Stimulated activated CD4-positive, alpha-beta T cell treated with anti-CD3 and anti-CD28 coated beads, Interleukin-4, amount 100 ng/mL, for 1 hour (primary cell): ENCODE measurements at places on chromosomes 6 and 20.

- DNase-seq, result peak; percentile 65
These were observed 124.5 kb downstream of the MRPL14 start for GRCh38 chr6:44002593-44003344.

- no peak for DNase-seq
These were observed 73.8 kb upstream of the CCN6 start for GRCh38 chr6:111980143-111980542.

DNA sequence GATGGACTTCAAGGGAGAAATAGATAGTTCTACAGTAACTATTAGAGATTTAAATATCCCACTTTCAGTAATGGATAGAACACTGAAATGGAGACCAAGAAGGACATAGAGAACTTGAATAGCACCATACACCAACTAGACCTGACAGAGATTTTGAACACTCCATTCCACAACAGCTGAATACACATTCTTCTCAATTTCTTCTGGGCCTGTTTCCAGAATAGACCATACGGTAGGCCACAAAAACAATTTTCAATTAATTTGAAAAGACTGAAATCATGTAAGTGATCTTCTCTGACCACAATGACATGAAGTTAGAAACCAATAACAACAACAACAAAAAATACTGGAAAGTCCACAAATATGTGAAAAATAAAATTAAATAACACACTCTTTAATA lies 979.1 kb upstream of the FLRT3 start:
- DNase-seq, result no peak

DNA sequence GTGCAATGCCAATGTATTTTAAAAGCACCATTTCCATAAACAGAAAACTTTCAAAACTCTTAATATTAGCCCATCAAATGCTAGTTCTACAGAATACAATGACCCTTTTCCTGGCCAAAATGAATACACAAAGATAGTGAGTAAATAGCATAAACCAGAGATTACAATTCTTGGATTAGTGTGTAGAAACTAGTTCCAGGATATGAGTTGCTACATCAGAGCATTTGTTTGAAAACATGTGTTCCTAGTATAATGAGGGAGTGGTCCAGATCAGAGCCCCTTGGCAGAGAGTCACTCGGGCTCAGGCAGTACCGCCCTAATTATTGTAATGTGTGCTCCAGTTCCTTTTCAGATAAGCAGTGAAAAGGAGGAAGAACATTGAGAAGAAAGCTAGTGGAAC lies 63.7 kb upstream of the COL21A1 start:
- no peak for DNase-seq

- DNase-seq, result no peak
These were observed 41.2 kb downstream of the TMEM14A start for GRCh38 chr6:52712136-52712535.

GRCh38 chr6:34497411-34497810 lies 31.5 kb downstream of the PACSIN1 start:
- no peak for DNase-seq

GRCh38 chr20:59222253-59223181 lies 58.9 kb downstream of the ZNF831 start:
- peak; percentile 87 for DNase-seq

GRCh38 chr20:22775671-22776139 lies 191.3 kb upstream of the FOXA2 start:
- DNase-seq, result no peak

DNA sequence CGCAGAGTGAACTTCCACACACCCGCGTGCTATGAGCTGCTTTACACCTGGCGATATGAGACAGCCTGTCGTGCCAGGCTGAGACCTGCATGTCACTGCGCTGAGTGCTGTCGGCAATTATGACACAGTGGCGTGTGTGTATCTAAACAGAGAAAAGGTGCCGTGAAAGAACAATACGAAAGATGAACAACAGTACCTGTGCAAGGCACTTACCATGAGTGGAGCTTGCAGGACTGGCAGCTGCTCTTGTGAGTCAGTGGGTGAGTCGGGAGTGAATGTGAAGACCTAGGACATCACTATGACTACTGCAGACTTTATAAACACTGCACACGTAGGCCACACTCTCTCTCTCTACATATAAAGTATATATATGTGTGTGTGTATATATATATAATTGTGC lies 68.5 kb upstream of the DUSP22 start:
- DNase-seq, result peak; percentile 37

DNA sequence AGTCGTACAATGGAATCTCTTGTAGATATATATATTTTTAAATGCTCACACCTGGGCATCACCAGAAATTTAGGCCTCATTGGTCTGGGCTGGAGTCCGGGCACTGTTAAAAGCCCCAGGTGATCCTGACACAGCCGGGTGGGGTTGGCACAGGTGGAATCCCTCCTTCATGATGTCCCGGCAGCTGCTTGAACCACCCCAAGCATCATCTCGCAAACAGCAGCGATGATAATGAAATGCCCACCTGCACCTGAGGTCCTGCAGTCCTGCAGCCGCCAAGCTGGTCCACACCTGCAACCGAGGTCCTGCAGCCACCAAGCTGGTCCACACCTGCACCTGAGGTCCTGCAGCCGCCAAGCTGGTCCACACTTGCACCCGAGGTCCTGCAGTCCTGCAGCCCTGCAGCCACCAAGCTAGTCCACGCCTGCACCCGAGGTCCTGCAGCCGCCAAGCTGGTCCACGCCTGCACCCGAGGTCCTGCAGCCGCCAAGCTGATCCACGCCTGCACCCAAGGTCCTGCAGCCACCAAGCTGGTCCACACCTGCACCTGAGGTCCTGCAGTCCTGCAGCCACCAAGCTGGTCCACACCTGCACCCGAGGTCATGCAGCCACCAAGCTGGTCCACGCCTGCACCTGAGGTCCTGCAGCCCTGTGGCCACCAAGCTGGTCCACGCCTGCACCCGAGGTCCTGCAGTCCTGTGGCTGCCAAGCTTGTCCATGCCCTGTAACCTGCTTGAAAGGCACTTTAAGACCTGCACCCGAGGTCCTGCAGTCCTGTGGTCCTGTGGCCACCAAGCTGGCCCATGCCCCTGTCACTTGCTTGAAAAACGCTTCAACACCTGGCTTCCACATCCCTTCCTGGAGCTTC lies 261.2 kb downstream of the DLL1 start:
- DNase-seq, result no peak

DNA sequence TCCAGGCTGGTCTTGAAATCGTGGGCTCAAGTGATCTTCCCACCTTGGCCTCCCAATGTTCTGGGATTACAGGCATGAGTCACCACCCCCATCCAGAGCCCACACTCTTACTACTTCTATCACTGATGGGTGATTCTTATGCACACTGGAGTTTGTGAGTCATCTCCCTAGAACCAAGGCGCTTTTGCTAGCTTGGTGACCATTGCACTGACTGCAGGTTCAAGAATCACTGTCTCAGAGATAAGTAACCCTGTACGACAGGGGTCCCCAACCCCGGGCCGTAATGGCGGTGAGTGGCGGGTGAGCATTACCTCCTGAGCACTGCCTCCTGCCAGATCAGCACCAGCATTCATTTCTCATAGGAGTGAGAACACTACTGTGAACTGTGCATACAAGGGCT lies 118.8 kb downstream of the MAP3K7 start:
- DNase-seq, result no peak

GRCh38 chr20:33463332-33464101 lies 20.0 kb upstream of the SNTA1 start:
- no peak for DNase-seq

DNA sequence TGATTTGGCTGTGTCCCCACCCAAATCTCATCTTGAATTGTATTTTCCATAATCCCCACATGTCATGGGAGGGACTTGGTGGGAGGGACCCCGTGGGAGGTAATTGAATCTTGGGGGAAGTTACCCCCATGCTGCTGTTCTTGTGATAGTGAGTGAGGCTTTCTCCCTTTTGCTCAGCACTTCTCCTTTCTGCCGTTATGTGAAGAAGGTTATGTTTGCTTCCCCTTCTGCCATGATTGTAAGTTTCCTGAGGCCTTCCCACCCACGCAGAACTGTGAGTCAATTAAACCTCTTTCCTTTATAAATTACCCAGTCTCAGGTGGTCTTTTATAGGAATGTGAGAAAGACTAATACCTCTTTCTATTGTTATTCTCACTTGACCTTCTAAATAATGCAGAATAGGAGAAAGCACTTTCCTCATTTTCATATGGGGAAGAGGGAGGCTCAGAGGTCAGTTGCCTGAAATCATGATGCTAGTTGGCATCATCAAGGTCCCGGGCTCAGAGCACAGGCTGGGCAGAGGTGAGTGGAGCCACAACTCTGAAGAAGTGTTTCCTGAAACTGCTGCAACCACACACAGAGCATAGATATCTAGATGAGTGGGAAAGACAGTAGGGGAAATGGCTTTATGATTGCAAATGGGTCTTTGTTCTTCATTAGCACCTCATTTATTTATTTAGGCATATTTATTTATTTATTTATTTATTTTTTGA lies 191.0 kb downstream of the QKI start:
- DNase-seq, result no peak

GRCh38 chr20:17721802-17722486 lies 22.2 kb downstream of the BANF2 start:
- DNase-seq, result no peak

- DNase-seq, result no peak
These were observed 501 bp downstream of the SIRPB2 start for GRCh38 chr20:1490643-1491195.

DNA sequence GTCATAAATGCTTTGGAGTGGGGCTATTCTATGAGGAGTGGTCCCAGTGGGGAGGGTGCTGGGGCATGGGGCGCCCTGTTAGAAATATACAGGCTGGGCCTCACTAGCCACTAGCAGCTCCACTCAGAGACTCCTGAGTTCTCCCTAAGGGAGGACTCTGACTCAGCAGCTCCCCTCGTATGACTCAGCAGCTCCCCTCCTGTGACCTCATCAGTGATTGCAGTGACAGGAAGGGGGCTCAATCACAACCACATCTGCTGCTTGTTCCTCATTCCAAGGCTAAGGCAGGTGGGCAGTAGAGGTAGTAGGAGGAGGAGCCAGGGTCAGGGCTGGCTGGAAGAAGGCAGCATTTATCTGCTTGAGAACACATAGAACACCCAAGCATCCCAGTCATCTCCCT lies 73.7 kb downstream of the PRND start:
- DNase-seq, result peak; percentile 32

DNA sequence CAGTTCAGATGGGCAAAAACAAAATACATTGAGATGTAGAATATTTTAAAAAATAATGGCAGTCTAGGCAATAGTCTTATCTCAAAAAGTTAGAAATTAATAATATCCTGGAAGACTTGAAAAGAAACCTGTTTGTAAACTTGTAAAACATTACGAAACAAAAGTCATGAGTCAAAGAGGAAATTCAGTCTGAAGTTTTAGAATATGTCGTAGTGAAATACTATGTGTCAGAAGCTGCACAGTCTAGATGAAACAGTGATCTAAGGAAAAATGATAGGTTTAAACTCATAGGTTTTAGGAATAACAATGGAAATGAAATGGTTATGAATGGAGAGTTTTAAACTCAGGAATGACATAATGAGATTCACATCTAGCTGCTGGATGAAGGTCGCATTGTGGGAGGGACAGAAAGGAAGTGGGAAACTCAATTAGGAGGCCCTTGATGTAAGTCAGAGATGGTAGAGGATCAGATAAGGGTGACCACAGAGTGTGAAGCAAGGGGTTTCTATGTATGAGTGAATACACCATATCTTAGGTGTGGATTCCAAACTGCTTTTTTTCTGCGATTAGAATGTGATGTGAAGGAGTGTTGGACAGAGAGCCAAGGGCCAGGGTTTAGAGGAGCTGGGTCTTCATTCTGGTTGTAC lies 2.8 kb downstream of the SNRPB2 start:
- no peak for DNase-seq

- DNase-seq, result no peak
These were observed 125.1 kb upstream of the SGK1 start for GRCh38 chr6:134443009-134443408.

- DNase-seq, result peak; percentile 12
These were observed 38.7 kb downstream of the NCR2 start for GRCh38 chr6:41373919-41374617.

DNA sequence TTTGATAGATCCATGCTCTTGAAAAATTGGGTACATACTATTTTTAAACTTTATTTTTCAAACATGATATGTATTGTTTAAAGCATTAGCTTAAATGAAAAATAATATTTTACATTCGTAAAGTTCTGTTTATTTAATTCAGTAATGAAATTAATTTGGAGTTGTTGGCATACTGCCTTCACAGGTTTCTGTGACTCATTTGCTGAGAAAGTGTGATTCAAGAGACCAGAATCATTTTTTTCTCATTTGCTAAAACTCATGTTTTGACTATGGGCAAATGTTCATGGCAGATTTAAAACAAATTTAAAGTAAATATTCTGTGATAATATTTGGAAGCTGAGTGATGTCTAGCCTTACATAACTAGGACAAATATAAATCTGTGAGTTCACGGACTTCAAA lies 230.4 kb downstream of the BCKDHB start:
- DNase-seq, result no peak

- no peak for DNase-seq
These were observed 8.7 kb downstream of the TMEM181 start for GRCh38 chr6:158568549-158568948.

- no peak for DNase-seq
These were observed 105.2 kb upstream of the LRFN2 start for GRCh38 chr6:40692337-40692736.

- DNase-seq, result no peak
These were observed 299.7 kb downstream of the PLCB1 start for GRCh38 chr20:8431538-8432434.

GRCh38 chr6:13368079-13368730 lies 39.9 kb upstream of the TBC1D7 start:
- no peak for DNase-seq

- DNase-seq, result no peak
These were observed 30.4 kb downstream of the ZC3H12D start for GRCh38 chr6:149454346-149454848.

GRCh38 chr6:3108746-3109414 lies 9.6 kb upstream of the BPHL start:
- DNase-seq, result no peak

GRCh38 chr20:13788167-13788834 lies 3.5 kb downstream of the NDUFAF5 start:
- peak; percentile 32 for DNase-seq

GRCh38 chr6:36280467-36280866 lies 10.6 kb downstream of the PNPLA1 start:
- DNase-seq, result no peak

GRCh38 chr20:4601630-4602296 lies 119.9 kb upstream of the PRND start:
- DNase-seq, result no peak

- no peak for DNase-seq
These were observed 2.1 kb downstream of the KIAA0319 start for GRCh38 chr6:24643920-24644319.

DNA sequence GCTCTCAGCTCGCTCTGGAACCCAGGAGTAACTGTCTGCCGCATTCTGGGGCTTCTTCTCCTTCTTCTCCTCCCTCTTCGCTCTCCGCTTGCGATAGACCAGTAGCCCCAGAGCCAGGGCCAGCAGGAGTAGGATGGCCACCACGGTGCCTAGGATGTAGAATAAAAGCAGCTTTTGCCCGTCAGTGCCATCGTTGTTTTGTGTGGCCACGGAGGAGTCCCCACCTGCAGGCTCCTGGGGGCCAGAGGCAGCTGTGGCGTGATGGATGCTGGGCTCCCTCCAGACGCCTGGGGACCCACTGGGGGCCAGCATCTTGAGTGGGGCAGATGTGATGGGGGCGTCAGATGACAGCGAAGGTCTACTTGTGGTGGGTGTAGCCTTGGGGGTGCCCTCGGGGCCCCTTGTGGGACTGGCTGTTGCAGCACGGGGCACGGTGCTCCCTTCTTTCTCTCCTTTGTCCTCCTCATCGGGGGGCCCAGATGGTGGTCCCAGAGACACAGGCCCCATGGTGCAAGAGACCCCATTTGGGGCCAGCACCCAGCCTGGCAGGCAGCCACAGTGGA lies 1.8 kb downstream of the CD93 start:
- no peak for DNase-seq
